Fibroblast of skin of scalp (primary cell): ENCODE measurements at places on chromosomes 4 and X.
A peak's percentile ranks its signal among the peaks of the same experiment; 100 is the strongest.

DNA sequence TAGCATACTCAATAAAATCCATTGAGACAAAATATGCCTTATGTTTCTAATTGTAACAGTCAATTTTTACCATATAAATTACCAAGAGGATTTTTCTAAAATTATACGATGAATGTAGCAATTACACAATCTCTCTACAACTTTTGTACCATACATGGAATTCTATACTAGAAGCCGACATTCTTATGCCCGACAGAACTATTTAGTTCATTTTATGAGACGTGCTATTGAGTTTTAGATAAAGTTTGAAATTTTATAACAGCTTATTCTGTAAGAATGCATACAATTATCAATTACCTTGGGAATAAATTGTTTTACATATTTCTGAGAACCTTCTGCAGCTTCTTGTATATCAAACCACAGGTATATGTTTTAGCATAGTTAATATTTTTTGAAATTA is 431.2 kb downstream of the DMD start:
- no peak for DNase-seq

GRCh38 chr4:11507920-11508319 is 79.2 kb upstream of the HS3ST1 start:
- no peak for DNase-seq

- no peak for DNase-seq
These were observed 10.9 kb upstream of the HSFX1 start for GRCh38 chrX:149762696-149763614.

DNA sequence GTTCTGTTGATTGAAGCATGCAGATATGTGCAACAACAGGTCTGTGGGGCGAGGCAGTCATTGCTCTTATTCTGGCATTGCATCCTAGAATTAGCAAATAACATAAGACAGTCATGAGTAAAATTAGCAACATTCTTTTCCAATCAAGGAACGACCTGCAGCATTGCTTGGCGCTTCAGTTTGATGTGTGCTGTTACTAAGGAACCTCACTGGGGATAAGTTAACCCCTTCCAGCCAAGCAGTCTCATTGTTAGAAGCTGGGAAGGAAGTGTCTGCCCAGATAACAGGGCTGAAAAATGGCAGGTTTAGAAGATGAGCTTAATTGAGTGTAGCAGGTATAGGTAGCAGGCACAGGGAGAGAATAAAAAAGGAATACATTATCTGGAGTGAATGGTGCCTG is 55.4 kb downstream of the RBM46 start:
- DNase-seq = no peak

GRCh38 chrX:130280901-130281300 is 12.2 kb upstream of the ZNF280C start:
- DNase-seq = no peak

- peak; percentile 49 for DNase-seq
These were observed 29.0 kb downstream of the SGMS2 start for GRCh38 chr4:107853444-107854355.

DNA sequence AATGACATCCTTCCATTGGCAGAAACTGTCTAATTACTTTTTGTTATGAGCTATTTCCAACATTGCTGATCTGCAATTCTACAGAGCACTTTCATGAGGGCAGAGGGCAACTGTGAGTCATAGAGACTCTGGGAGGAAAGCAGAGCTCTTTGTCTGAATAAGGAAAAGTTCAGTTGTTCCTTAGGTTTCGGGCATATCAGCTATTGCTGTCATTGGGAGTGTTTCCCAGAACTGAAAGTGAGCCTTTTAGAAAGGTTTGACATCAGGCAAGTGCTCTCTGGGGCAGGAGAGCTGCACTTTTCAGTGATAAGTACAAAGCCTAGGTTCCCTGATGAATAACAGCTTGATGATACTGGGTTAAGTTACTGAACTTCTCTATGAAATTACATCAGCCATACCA is 119.2 kb upstream of the EDNRA start:
- DNase-seq = peak; percentile 88

DNA sequence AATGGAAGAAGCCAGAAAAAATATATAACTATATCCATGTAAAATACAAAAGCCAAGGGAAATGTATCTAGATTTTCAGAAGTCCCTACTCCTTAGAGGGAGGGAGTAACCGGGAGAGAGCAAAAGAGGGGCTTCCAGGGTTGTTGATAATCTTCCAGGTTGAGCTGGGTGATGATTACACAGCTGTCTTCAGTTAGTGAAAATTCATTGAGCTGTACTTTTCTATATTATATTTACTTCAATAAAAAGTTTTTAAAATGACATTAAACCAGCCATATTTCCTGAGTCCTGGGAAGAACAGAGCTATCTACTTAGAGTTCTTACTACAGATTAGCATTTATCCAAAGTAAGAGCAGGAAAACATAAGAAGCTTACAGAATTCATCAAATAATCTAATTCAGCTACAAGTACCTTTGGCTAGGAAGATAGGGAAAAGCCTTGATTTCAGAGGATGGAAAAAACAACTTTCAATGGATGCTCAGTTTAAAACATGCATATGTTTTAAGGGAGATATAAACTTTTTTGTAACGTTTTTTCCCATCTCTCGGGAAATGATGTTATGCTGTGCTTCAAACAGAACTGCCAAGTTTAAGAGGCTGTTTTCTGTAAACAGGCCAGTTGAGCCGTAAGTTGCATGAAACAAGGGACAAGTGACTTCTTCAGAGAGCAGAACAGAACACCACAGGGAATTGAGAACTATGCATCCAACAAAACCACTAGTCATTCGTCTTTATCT is 204.6 kb downstream of the SCFD2 start:
- no peak for DNase-seq

DNA sequence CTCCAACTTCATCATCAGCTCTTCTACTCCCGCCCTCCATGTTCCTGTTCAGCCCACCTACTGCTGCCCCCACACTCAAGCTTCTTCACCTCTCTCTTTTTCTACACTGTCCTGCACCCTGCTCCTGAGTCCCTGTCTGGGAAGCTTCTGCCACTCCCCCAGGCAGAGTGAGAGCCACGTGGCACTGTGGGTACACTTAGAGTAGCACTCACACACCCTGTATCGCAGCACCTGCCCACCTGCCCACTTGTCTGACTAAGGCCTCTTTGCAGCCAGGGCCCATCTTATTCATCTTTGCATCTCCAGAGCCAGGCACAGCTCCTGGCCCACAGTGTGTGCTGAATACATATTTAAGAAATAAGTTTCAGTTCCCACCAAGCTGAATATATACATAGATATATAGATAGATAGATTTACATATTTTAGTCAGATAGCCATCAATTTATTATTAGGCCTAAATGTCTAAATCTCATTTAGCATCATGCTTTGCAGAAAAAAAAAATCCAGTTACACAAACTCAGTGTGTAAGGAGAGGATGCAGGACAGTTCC is 24.9 kb downstream of the CCDC149 start:
- DNase-seq = no peak

DNA sequence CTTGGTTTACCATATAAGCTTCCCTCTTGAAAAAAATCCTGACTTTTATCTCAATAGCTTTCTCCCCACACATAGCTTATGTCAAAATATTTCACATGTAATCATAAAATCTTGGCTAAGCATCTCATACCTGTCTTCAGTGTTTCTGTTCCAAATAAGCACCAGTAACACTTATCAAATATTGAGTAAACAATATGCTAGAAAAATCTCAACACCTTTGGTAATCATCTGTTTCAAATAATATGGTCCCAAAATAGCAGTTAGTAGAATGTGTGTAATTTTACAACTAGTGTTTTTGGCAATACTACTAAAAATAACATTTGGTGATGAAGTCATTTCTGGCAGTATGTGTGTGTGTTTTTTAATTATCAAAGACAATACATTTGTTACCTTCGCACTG is 2138.2 kb downstream of the PCDH7 start:
- DNase-seq = no peak

DNA sequence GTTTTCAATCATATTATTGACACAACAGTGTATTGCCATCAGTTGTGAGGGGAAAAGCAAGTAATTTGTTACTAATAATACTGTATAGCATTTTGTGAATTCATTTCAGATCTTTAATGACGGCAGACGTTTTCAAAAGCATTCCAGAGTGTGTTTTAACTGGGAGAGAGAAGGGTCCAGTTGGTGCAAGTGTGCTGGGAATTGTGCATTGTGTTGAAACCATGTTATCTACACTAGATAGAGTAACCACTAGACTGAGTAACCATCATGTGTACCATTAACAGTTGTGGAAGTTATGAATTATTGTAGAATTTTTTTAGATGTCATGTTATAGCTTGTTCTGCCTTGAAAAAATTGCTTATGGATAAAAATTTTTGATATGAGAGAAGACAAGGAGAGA is 104.5 kb upstream of the VEGFC start:
- no peak for DNase-seq

DNA sequence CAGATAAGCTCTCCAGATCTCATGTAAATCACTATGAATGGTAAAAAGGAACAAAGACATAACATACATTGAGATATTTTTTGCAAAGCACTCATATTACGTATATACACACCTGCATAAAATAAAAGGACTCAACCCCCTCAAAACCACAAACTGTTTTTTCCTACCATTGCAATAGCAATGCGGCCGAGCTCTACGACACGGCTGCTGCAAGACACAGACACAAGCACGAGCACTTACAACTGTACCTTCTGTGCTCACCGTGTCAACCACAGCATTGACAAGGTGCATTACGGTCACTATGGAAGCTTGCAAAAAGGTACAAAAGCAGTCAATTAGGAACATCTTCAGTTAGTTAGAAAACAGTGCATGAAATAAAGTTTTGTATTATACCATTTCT is 37.1 kb upstream of the MTNR1A start:
- no peak for DNase-seq

- DNase-seq = no peak
These were observed 90.0 kb downstream of the SORBS2 start for GRCh38 chr4:185722029-185722316.

DNA sequence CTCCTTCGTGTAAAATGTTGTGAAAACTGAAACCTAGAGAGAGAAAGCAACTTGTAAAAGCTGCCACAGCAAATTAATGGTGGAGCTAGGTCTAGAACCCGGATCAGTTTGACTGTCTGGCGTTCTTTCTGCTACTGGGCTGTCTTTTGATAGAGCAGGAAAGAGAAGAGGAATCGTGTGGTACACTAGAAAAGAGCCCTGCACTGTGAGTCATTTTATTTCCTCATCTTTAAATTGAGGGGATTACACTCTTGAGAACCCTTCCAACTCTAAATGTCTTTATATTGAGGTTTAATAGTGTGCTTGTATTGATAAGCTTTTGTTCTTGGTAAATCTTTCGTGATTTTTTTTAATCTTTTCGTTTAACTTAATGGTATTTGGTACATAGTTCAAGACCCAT is 4.3 kb downstream of the WDR44 start:
- DNase-seq = no peak

DNA sequence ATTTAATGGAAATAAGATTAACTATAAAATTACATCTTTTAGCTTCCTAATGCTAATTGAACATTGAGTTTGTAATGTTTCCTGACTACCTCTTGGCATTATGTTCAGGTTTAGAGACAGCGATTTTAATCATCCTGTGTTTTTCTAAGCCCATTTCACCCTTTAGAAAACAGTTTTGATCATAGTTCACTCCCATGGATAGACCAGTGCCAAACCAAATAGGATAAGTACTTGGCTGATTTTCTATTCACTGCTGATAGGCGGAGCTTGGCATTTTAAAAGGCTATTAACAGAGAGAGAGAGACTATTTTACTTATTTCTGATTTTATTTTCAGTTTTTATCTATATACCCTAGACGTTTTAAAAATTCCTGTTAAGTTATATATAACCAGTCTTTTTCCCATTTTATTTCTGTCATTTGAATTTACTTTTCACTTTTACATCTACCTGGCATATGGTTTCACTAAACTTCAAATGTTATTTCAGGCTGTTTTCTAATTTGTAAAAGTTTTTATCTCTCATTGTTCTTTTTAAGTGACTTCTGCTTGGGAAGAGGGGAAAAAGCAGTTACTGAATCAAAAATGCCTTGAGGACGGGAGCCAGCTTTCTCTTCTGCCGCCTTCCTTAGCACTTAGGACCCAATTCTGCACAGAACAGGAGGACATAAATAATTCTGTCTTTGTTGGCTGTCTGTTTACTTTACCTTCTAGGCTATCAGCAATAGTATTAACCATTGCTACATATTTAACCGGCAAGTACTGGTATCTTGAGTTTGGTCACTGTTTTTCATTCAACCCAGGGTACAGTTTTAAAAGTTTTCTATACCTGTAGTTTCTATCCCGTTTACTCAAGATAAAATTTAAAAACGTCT is 46.4 kb downstream of the SGMS2 start:
- no peak for DNase-seq

DNA sequence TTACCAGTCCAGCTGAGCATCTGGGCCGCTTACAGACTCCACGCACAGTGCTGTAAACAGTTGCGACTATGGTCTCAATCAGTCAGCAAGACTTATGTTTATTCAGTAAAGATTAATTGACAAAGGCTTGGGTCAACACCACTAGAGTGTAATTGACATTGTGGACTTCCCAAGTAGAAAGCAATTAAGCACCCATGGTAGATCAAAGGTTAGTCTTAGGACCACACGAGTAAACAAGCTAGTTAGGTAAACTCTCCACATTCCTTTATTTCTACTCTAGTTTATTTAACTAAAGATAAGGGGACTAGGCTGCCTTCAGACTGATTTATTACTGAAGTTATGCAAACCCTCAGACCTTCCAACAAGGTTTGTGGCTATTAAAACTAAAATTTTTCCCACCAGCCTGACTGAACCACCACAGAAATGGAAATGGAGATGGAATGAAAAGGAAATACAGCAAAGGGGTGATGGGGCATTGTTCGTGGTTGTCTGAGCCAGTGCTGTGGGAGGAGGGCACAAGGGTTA is 44.2 kb downstream of the MTHFD2L start:
- peak; percentile 45 for DNase-seq

- DNase-seq = no peak
These were observed 57.0 kb upstream of the MAP9 start for GRCh38 chr4:155433636-155434360.

DNA sequence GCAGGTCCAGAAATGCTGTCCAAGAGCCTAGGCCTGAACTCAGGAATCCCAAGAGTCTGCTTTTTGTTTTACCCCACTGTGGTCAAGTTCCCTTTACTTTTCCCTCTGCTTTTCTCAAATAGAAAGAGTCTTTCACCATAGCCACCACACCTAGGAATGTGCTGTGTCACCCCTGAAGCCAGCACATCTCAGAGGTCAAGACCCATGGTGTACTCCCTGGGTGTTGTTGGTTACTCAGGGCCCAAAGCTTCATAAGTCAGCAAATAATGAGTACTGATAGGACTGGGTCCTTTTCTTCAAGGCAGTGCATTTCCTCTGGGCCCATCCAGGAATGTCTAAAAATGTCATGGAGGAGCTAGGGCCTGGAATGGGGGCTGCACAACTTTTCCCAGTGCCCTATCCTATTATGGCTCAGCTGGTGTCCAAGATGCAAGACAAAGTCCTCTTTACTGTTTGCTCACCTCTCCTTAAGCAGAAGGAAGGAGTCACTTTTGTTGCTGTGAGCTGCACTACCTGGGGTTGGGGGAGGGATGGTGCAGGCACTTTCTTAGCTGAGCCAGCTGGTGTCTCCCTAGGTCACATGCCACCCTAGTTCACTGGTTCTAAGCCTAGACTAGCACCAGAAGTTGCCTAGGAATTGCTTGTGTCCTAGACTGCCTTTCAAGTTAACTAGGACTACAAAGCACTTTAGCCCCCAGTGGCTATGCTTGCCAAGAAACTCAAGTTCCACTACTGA is 62.4 kb upstream of the RXFP1 start:
- no peak for DNase-seq

GRCh38 chr4:42167709-42168108 is 15.3 kb upstream of the BEND4 start:
- no peak for DNase-seq
